Activated CD4-positive, alpha-beta T cell treated with anti-CD3 and anti-CD28 coated beads, Interleukin-2, amount 10 ng/mL, durations not matched to agents 7 days and 5 days (primary cell): ENCODE measurements at places on chromosomes 13 and 19. TPM values are rescaled to one million over a fixed set of nuclear protein-coding genes. Genes with fewer than 3 reads are reported as not detected.

- H3K36me3 ChIP-seq: no peaks in the 10 kb centered on the region
- no peaks in the 10 kb centered on the region for H3K27me3 ChIP-seq
- no peak overlapping the region for H3K27ac ChIP-seq
- no peak overlapping the region for H3K4me3 ChIP-seq
Measured at GRCh38 chr13:71477735-71478134, 389.3 kb downstream of the DACH1 start.

- no peaks in the 10 kb centered on the region for H3K27me3 ChIP-seq
- H3K27ac ChIP-seq: no peak overlapping the region
- H3K36me3 ChIP-seq: no peaks in the 10 kb centered on the region
- H3K4me3 ChIP-seq: no peak overlapping the region
Measured at GRCh38 chr19:45187421-45188100, 9.0 kb downstream of the BLOC1S3 start.

GRCh38 chr19:37551129-37551993, 43.2 kb downstream of the ZNF571 start:
- peak overlapping the region; percentile 92 for H3K27ac ChIP-seq
- peaks cover 37% of the 10 kb centered on the region for H3K36me3 ChIP-seq
- DNase-seq: peak; percentile 77
- H3K4me1 ChIP-seq: peaks cover 9% of the 10 kb centered on the region
- peak overlapping the region; percentile 84 for H3K4me3 ChIP-seq

Gene TJP3
- 3.5 TPM for total RNA-seq

DNA sequence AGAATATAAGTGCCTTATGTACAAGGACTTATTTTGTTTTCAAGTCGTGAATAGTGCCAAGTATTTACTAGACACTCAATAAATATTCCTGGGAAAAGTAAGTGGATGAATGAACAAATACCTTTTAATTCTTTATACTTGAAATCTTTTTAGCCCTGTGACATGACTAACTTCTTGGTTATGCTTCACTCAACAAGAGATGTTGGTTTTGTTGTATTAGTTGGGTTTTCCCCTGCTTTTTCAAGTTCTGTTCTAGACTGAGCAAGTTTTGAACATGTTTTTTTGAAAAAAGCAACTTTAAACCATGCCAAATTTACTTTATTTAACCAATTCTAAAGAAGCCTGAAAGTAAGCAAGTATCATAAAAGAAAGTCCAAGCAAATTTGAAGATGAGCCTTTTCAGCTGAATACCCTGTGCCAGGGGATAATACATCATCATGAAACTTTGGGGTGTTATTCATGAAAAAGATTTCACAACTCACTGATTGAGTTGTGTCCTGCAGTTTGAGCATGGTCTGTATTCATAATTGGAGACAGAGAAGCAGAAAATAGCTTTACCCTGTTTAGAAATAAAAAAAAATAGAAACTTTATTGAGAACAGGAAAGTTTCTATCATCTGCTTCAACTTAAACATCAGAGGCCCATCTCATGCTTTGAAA, 11.1 kb downstream of the LMO7 start:
- H3K27ac ChIP-seq: no peak overlapping the region
- no peaks in the 10 kb centered on the region for H3K36me3 ChIP-seq
- no peaks in the 10 kb centered on the region for H3K27me3 ChIP-seq

Gene HSD17B14
- 0.27 TPM for total RNA-seq

GRCh38 chr13:27483421-27483820, 33.1 kb upstream of the MTIF3 start:
- H3K27ac ChIP-seq: no peak overlapping the region
- no peak overlapping the region for H3K4me3 ChIP-seq
- no peak for DNase-seq
- H3K36me3 ChIP-seq: peaks cover 3% of the 10 kb centered on the region

Gene SPRY2
- not detected for total RNA-seq

DNA sequence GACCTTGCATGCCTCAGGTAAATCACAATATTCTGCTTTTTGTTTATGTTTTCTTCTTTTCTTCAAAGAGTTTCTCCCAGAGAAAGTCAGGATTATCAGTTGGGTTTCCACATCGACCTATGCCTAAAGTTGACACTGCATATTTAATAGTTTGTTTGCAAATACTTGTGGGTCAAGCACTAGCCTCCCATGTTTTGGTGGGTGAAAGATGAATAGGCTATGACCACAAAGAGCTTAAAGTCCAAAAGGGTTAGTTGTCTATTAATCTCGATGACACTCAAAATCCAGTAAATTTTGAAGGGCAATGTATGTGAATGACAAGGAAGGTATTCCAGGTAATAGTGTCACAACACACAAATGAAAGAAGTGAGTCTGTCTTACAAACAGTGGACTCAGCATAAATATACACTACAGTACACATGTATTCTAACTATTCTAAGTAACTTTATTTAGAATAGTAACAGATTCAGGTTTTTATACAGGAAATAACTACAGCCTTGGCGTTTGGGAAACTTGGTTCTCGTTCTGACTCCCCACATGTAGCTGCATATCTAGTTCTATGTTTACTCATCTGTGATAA, 667.1 kb downstream of the PCDH17 start:
- H3K27ac ChIP-seq: no peak overlapping the region
- DNase-seq: no peak
- H3K36me3 ChIP-seq: no peaks in the 10 kb centered on the region
- no peak overlapping the region for H3K4me3 ChIP-seq
- no peaks in the 10 kb centered on the region for H3K27me3 ChIP-seq
- H3K4me1 ChIP-seq: no peaks in the 10 kb centered on the region

Gene PVR
- 1.9 TPM for total RNA-seq

DNA sequence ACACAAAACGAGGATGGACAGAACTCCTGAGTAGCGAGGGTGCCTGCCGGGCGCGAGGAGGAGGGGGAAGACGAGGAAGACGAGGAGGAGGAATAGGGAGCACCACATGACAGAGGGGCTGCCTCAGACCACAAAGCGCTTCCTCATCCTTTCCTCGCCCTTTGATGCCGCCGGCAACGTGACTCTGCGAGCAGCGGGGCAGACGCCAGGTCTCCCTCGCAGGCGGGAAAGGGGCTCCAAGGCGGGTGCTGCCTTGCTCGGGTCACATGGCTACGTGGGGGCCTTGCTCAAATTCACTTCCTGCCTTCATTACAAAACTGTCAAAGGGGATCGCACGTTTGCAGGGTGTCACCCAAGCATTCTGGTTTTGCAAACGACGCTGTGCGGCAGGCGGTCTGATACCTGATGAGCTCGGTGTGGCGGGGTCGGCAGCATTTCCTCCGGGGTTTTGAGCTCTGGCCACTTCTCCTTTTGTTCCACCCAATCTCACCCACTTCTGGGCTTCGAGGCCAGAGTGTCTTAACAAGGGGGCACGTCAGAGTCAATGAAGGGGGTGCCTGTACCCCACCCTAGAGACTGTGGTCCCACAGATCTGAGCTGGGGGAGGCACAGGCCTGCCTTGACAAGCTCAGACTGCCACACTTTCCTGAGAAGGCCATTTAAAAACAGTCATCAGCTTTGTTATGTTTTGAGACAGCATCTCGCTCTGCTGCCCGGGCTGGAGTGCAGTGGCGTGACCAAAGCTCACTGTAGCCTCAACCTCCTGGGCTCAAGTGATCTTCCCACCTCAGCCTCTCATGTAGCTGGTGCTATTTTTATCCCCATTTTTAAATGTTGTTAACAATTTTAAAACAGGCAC, 14.9 kb downstream of the MAP2K2 start:
- H3K36me3 ChIP-seq: peaks cover 80% of the 10 kb centered on the region
- H3K27ac ChIP-seq: peak overlapping the region; percentile 97
- peak; percentile 82 for DNase-seq

DNA sequence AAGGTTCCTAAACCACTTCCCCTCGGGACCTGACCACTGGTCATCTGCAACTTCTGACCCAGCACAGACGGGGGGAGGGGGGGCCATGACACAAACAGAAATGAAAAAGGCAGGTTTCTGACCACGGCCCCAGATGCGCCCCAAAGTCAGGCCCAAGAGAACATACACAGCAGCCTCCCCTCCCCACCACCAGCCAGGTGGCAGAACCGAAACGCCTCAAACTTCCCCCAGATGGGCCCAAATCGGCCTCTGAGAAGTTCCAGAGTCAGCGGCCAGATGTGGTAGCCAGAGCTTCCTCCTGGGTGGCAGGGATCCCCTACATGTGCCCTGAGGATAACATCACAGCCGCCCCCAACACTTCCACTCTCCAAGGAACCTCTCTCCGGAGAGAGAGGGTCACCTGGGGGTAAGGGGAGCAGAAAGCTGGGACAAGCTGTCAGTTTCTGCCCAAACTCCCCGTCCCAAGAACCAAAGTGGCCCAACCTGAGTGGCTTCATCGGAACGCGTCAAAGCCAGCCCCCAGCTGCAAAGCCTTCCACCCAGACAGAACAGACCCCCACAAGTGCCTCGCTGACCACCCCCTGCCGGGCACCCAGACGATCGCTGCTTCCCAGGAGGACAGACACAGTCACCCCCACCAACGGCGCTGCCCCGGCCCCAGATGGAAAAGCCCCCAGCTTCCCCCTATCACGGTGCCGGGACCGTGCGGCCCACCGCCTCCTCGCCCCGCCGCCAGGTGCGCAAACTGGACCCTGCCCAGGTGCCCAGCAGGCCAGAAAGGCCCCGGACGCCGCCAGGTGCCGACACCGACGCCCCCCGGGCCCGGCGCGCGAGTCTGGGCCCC, 800 bp downstream of the ELL start:
- H3K36me3 ChIP-seq: peaks cover 3% of the 10 kb centered on the region
- H3K4me1 ChIP-seq: peaks cover 16% of the 10 kb centered on the region
- no peaks in the 10 kb centered on the region for H3K27me3 ChIP-seq
- H3K4me3 ChIP-seq: peak overlapping the region; percentile 89
- peak overlapping the region; percentile 93 for H3K27ac ChIP-seq

DNA sequence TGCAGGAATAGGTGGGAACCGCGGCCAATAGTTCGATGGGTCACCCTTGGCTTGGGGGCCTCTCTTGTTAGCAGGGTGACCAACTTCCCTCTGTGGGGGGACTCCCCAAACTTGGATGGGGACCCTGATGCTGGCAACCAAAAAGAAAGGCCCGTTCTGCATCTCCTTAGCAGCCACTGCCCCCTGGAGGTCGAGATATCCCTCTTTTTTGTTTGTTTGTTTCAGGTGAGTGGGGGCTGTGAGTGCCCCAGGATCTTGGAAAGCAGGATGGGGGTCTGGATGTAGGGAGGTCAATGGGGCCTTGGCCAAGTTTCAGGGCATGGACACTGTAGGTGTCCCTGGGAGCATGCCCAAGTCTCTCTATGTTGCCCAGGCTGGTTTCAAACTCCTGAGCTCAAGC, 7.7 kb upstream of the CRTC1 start:
- DNase-seq: peak; percentile 55
- H3K27me3 ChIP-seq: no peaks in the 10 kb centered on the region
- H3K4me3 ChIP-seq: no peak overlapping the region
- H3K4me1 ChIP-seq: no peaks in the 10 kb centered on the region

DNA sequence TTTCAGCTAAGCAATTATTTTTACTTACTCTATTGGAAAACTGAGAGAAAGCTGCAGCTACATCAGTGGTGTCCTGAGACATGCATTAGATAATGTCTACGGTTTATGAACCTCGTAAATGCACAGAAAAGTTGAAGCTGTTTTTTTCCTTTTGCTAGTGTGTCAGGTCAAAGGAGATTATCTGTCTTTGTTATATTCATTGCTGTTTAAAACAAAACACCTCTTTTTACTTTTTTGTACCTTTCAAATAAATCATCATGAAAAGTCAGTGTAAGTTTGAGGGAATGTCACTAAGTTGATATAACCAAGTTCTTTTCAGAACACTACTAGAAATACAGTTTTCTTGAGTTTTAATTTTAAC, 2.2 kb downstream of the NBEA start:
- no peaks in the 10 kb centered on the region for H3K36me3 ChIP-seq
- no peak for DNase-seq
- peaks cover 23% of the 10 kb centered on the region for H3K4me1 ChIP-seq

Gene NXNL1
- not detected for total RNA-seq

DNA sequence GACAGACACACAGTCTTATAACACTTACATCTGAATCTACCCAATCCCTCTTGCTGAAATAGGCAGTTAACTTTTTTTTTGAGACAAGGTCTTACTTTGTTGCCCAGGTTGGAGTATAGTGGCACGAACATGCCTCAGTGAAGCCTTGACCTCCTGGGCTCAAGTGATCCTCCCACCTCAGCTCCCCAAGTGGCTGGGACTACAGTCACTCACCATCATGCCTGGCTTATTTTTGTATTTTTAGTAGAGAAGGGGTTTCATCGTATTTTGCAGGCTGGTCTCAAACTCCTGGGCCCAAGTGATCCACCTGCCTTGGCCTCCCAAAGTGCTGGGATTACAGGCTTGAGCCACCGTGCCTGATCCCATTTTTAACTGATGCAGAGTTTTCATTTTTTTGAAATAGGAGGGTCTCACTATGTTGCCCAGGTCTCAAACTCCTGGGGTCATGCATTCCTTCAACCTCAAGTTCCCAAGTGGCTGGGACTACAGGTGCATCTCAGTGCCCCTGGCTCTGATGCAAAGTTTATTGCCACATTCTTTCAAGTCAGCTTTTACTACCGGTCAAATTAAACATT, 7.6 kb downstream of the ELF1 start:
- H3K27ac ChIP-seq: no peak overlapping the region
- no peak for DNase-seq

Gene ZIM2
- total RNA-seq: not detected

- DNase-seq: no peak
- peaks cover 16% of the 10 kb centered on the region for H3K4me1 ChIP-seq
- H3K27me3 ChIP-seq: no peaks in the 10 kb centered on the region
- H3K36me3 ChIP-seq: peaks cover 57% of the 10 kb centered on the region
- H3K27ac ChIP-seq: peak overlapping the region; percentile 69
- H3K4me3 ChIP-seq: no peak overlapping the region
Measured at GRCh38 chr19:17765069-17765618, 13.9 kb downstream of the FCHO1 start.

GRCh38 chr19:44856421-44857083, 10.5 kb downstream of the NECTIN2 start:
- DNase-seq: no peak
- no peak overlapping the region for H3K4me3 ChIP-seq
- peaks cover 8% of the 10 kb centered on the region for H3K27me3 ChIP-seq
- peaks cover 4% of the 10 kb centered on the region for H3K4me1 ChIP-seq

DNA sequence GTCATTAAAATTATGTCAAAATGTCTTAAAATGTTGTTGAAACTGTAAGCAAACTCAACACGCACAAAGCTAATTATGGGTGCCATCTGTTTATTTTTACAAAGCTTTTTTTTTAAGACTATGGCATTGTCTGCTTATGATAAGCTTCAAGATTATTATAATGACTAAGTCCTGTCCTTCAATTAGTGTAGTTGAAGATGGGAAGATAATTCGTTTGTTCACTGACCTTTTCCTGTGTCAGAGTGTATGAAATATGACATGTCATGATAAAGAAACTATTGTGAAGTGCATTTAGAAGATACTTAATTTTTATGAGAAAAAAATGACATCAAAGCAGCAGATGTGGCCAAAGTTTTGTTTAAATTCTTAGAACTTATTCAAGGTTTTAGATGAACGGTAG, 211.3 kb downstream of the PCCA start:
- no peak for DNase-seq
- H3K27ac ChIP-seq: no peak overlapping the region
- H3K27me3 ChIP-seq: no peaks in the 10 kb centered on the region
- no peak overlapping the region for H3K4me3 ChIP-seq

Gene NOVA2
- 0.10 TPM for total RNA-seq

Gene ZNF780B
- 28.3 TPM for total RNA-seq

GRCh38 chr19:19224852-19225494, 13.2 kb downstream of the NCAN start:
- peak overlapping the region; percentile 60 for H3K27ac ChIP-seq
- H3K27me3 ChIP-seq: peaks cover 19% of the 10 kb centered on the region
- H3K4me1 ChIP-seq: peaks cover 5% of the 10 kb centered on the region
- peak overlapping the region; percentile 61 for H3K4me3 ChIP-seq

- H3K36me3 ChIP-seq: no peaks in the 10 kb centered on the region
- H3K27ac ChIP-seq: no peak overlapping the region
- H3K4me3 ChIP-seq: no peak overlapping the region
- no peaks in the 10 kb centered on the region for H3K27me3 ChIP-seq
- no peak for DNase-seq
Measured at GRCh38 chr13:96816874-96817273, 177.4 kb downstream of the OXGR1 start.

Gene ICAM5
- total RNA-seq: 0.17 TPM
